ENCODE measurements at places on chromosomes 3 and 15.

DNA sequence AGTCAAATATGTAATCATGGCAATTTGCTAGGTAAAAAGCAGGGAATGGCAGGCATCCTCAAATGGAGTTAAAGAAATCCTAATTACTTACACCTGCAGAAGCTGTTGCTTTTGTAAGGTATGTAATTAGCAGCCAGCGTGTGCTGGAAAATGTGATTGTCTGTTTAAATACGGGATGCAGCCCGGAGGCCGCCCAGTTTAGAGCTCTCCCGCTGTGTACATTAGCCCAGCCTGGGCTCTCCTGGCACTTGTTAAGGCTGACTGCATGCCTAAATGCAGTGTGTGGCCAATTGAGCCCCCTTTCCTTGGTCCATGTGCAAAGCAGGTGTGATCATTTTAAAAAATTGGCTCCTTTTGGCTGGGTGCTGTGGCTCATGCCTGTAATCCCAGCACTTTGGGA lies 9.0 kb downstream of the DPH3 start:
- no peak for DNase-seq

DNA sequence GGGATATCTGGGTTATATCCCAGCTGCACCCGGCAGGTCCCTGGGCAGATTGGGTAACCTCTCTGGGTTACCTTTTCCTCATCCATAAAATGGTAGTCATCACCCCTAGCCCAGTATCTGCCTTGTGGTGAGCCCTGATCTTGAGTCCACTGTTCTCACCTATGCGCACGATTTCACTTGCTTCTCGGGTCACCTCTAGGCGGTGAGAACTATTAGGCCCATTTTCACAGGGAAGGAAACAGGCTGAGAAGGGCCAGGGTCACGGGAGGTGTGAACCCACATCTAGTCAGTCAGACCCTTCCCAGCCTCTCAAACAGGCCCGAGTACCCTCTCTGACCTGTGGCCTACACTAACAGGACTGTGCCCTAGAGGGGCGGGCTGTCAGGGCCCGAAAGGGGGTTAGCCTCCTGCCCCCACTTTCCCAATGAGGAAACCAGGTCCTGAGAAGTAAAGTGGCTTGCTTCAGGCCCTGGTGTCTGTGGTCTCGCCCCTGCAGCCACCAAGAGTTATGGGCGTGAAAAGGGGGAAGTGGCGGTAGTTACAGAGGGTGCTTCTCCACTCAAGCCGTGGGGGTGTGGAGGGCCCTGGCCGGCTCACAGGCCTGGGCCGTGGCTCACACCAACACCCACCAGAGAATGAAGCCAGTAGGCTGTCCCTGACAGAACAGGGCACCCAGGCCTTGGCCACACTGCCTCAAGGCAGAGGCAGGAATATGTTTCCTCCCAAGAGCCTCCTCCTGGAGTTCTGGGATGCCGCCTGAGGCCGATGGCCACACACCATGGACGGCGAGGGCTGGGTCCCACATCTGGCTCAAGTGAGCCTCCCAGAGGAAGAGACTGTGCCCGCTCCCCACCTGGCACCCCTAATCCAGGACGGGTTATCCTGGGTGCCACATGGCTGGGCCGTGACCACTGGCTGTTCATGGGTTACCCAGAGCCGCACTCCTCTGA lies 19.5 kb downstream of the PSTPIP1 start:
- DNase-seq: no peak

DNA sequence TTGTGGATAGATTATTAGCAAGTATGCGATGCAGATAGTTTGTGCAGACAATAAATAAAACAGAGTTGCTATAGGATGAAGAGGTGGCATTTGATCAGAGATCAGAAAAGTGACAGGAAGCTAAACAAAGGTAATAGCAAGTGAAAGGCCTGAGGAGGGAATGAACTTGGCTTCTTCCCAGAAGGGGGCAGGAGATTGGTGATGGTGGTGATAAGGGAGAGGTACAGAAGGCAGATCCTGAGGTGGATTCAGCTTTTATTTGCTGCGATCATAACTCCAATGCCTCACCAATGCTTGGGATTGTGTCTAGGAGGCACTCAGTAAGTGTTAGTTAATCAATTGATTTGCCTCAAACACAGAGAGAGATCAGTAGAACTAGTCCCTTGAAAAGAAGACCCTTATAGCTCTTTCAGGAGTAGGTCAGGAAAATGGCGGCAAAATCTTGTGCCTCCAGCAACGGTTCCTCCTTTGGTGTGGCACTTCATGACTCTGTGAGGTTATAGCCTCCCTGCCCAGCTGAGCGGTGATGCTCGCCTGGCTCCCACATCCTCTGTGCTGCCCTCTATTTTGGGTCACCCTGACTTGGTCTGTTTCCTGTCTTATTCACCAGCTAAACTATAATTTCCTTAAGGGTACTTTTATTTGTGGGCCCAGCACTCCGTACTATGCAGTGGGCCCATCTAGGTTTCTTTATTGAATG lies 37.5 kb downstream of the TGFBR2 start:
- peak; percentile 73 for DNase-seq

- DNase-seq: no peak
These were observed 38.9 kb upstream of the PIAS1 start for GRCh38 chr15:68015244-68015643.

DNA sequence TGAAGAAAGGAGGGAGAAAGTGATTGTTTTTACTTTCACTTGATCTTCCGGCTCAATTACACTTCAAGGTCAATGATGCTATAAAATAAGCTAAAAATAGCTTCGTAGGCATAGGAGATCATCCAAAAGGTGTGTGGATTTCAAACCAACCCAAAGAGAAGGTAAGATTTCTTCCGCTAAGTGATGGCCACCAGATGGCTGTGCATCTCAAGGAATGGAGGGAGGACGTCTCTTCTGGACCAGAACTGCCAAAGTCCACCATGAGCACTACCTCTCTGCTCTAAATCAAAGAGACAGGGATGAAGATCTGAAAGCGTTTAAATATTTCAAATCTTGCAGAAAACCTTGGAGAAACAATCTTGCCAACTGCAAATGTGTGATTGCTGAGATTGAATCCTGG lies 199.1 kb upstream of the ZPLD1 start:
- DNase-seq: no peak

- no peak for DNase-seq
These were observed 72.3 kb downstream of the LMLN start for GRCh38 chr3:198032039-198032936.

DNA sequence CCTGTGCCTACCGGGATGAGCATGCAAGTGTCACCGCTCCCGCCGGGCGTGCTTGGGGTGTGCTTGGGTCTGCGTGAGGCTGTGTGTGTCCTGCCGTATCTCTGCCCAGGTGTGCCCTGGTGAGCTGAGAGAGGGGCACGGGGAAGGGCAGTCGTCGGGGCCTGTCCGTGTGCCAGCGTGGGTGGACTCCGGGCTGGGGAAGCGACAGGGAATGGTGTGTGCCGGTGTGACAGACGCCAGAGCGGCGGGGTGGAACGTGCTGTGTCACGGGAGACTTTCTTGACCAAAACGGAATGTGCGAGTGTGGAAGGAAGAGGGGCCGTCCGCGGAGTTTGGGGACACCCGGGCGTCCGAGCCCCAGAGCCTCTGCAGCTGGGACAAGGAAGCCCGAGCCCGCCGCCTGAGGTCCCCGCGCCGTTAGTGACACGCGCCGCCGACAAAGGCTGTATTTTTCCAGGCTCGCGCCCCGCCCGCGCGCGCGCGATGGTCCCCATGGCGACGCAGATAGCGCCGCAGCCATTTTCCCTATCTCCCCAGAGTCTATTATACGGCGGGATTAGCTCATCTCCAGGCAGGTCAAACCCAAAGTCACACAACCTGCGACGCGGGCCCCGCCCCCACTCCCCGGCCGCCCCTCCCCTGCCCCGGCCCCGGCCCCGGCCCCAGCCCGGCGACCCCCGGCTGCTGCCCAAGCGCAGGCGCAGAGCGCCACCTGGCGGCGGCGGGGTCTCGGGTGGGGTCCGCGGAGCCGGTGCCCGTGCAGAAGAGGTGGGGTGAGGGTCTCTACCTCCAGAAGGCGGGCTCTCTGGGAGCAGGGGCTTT lies 4.5 kb upstream of the GATA2 start:
- DNase-seq: peak; percentile 59

GRCh38 chr15:83794209-83794608 lies 140.3 kb downstream of the ADAMTSL3 start:
- DNase-seq: no peak

GRCh38 chr3:51297333-51297732 lies 87.8 kb upstream of the MANF start:
- DNase-seq: no peak

- no peak for DNase-seq
These were observed 130.6 kb downstream of the C3orf38 start for GRCh38 chr3:88280326-88280725.

GRCh38 chr15:94235041-94235440 lies 3.7 kb downstream of the MCTP2 start:
- no peak for DNase-seq

DNA sequence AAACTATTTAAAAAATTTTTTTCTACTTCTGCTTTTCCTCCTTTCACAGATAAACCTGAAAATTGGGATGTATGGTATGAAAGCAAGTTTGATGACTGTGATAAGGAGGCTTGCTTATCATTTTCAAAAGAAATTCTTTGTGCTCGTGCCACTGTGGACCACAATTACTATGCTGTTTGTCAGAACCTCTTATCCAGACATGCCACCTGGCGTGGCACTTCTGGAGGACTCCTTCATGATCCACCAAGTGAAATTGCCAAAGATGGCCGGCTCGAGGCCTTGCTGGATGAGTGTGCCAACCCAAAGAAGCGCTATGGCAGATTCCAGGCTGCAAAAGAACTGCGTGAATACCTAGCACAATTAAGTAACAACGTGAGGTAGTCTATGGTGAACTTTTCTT lies 17.8 kb downstream of the DIPK2A start:
- no peak for DNase-seq

- no peak for DNase-seq
These were observed 31.1 kb downstream of the PLXND1 start for GRCh38 chr3:129575233-129575996.

GRCh38 chr3:62139957-62140356 lies 233.4 kb downstream of the FEZF2 start:
- DNase-seq: no peak

GRCh38 chr3:37050282-37050681 lies 57.0 kb downstream of the MLH1 start:
- DNase-seq: no peak

- no peak for DNase-seq
These were observed 54.0 kb downstream of the FAM43A start for GRCh38 chr3:194739498-194740284.

- no peak for DNase-seq
These were observed 19.4 kb upstream of the ADAMTS7 start for GRCh38 chr15:78830514-78831228.

DNA sequence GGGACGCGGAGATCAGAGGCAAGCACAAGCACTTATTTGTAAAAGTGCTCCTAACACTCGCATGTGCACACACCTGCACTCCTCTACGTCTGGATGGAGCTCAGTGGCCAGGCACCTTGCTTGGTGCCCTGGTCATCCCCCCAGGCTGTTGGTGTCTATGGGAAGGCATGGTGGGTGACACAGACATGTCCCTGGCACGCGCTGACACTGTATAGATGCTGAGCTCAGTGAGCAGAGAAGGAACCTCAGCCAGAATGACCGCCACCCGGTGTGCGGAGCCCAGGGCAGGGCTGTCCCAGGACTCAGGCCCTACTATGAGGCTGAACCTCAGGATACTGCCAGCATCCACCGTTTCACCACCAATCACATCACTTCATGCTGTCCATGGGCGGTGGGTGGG lies 64.5 kb downstream of the NIPA2 start:
- DNase-seq: no peak

DNA sequence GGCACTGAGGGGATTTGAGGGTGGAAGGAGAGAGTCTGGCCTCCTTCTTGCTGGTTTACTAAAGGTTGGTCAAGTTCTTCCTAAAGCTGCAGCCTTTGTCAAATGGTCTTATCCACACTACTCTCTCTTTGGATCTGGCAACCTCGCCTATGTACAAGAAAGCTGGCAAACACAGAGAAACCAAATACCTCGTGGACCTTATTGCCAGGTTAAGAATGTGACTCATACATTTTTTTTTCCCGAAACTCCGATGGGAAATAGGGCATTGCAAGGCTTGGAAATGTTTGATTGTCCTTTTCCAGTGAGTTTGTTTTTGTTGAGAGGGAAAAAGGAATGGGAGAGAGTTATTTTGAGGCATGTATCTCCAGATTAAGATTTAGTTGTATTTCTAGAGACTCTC lies 13.9 kb downstream of the EOMES start:
- no peak for DNase-seq

- no peak for DNase-seq
These were observed 683 bp downstream of the PPM1M start for GRCh38 chr3:52246264-52246620.

GRCh38 chr3:196789885-196790359 lies 50.3 kb downstream of the PAK2 start:
- DNase-seq: no peak

DNA sequence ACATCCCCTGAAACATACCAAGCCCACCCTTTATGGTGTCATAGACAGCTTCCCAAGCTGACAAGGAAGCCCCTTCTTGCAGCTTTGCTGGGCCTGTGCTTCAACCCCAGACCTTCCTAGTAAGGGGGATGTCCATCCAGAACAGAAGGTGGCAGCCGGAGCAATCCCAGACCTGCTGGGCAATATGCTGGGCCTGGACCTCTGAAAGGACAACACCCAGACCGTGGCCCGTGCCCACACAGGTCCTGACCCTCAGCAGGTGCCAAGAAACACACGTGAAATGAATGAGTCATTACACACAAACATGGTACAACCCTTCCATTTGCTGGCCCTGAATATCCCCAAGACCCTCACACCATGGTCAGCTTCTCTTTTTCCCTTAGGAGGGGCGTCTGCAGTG lies 19.8 kb upstream of the VILL start:
- DNase-seq: no peak

GRCh38 chr3:81713031-81713430 lies 48.4 kb downstream of the GBE1 start:
- no peak for DNase-seq

GRCh38 chr15:78878356-78878755 lies 5.7 kb downstream of the MORF4L1 start:
- DNase-seq: no peak

GRCh38 chr3:36957862-36958686 lies 13.2 kb upstream of the TRANK1 start:
- peak; percentile 7 for DNase-seq

DNA sequence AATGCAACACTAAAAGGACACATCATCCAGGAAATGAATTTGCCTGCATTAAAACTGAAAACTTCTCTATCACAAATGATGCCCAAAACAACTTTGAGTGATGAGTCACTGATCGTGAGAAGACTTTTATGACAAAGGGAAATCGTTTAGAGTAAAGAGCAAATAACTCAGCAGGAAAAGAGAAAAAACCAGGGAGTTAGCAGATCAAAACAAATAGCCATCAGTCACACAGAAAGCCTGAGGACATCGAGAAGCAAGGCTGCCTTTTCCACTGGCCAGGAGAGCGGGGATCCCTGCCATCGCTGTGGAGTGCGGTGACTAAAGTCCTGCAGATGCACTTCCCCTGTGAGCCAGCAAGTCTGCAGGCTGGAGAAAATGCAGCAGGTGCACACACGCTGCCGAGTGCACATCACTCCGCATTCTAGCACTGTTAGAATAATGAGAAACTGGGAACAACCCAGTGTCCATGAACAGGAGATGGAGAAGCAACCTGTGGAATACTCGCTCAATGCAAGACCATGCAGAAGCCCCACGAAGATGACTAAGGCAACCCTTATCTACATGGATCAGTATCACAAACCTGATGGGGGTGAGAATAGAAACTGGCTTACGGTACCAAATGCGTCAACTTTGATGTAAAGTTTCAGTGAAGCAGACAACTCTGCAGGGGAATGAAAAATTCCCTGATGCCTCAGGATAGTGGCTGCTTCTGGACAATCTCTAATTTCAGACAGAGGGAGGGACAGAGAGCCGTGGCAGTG lies 86.4 kb downstream of the NSMCE3 start:
- DNase-seq: no peak

- DNase-seq: no peak
These were observed 252.4 kb upstream of the HES1 start for GRCh38 chr3:193883551-193883950.

- DNase-seq: peak; percentile 15
These were observed 779 bp upstream of the CTNNB1 start for GRCh38 chr3:41198526-41198925.

All from CD4-positive, alpha-beta T cell treated with Interleukin-10 for 1 hour (primary cell).